Fibroblast of the aortic adventitia (primary cell): ENCODE measurements at places on chromosomes 3 and 15.

DNA sequence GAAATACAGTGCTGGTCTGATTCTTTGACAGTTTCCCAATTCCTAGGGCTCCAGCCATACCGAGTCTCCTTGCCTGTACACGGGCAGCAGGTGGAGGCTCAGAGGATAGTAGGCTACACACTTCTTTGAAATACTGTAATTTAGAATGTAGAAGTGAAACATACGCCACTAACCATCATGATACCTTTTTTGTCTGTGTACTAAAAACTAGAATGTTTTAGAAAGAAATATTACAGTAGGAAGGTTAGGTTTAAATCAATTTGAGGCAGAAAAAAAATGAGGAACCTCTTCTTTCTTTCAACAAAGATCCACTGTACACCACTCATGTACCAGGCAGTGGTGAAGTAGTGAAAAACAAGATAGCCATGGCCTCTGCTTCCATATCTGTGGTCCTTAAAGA, 354.7 kb downstream of the MCTP2 start:
- no peak for DNase-seq

DNA sequence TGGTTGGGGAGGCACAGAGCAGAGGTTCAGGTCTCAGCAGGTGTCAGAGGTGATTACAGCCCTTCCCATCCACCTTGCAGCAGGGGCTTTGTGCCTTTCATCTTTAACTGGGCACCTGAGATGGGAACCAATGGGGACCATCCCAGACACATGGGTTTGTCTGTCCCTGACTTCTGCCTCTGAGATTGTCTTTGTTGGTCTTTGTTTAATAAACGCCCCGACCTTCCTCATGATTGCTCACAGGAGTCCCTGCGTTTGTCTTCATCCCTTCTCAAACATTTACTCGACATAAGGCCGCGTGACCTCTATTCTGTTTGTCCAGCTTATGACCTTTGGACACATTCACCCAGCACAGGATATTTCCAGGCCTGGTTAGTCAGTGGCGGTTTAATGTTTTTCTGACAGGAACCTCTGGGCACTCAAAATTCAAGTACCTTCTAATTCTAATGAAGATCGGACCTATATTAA, 5.9 kb downstream of the ZSCAN2 start:
- no peak for DNase-seq

GRCh38 chr15:57143511-57144078, 225.2 kb downstream of the TCF12 start:
- DNase-seq, result no peak

DNA sequence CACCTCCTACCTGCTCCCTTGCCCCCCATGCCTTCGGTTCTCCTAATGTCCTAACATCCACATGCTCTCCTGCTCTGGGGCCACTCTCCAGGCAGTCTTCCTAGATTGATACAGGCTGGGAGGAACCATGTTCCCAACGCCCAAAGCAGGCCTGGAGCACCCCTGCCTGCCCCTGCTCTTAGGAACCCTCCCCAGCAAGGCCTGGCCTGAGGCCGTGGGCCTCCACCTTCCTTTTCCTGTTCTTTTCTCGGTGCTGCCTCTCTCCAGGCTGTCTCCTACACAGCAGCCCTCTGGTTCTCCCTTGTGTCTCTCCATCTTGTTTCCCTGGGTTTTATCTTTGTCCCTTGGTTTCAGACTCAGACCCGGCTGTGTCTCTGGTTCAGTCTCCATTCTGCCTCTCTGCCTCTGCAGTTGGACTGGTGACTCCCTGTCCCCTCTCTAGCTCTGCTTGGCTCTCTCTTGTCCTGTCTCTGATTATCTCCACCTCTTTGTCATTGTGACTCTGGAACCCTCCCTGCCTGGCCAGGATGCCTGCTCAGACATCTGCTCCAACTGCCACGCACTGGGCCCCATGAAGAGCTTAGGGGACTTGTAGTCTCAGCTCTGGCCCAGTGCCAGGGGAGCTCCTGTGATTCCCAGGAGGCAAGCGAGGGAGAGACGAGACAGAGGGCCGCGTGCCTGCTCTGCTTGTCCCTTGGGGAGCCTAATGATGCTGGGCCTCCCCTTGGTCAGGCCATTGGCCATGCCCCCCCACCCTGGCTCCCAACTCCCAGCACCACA, 26.0 kb upstream of the RPL29 start:
- DNase-seq, result no peak

- no peak for DNase-seq
These were observed 1.1 kb downstream of the SEC11A start for GRCh38 chr15:84714821-84715220.

GRCh38 chr15:53414167-53414566, 345.3 kb downstream of the WDR72 start:
- no peak for DNase-seq

GRCh38 chr3:197124713-197125112, 95.1 kb upstream of the MELTF start:
- DNase-seq, result no peak

DNA sequence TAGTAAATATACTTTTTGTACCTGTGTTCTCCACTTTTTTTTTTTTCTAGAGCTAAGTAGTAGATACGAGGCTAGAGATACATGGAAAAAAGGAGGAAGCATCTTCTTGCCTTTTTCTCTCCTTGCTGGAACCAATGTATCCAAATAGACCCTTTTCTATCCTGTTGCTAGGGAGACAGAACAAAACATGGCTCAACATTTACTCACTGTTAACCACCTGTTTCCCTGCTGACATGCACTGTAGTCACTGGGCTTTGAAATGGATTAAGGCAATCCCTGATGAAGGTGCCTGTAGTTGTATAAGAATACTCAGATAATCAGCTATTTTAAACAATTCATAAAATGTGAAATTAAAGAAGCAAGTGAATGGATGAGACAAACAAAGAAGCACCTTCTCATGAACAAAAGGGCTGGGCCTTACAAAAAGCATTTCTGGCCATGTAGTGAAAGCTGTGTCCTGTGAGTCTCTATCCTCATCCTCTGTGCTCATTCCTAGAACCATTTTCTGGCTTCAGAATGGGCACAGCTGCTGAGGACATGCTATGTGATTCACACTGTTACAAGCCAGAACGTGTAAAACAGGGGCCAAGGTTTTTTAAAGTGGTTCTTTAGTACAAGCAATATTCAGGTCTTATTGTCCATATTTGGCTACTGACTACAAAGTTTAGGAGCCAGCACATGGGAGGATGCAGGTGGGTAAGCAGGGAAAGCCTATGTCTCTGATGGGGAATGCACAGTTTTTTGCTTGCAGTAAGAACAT, 100.4 kb upstream of the NDN start:
- no peak for DNase-seq

- no peak for DNase-seq
These were observed 3.5 kb upstream of the ZFAND6 start for GRCh38 chr15:80055933-80056332.

- DNase-seq, result no peak
These were observed 13.0 kb upstream of the BTLA start for GRCh38 chr3:112512320-112512719.

DNA sequence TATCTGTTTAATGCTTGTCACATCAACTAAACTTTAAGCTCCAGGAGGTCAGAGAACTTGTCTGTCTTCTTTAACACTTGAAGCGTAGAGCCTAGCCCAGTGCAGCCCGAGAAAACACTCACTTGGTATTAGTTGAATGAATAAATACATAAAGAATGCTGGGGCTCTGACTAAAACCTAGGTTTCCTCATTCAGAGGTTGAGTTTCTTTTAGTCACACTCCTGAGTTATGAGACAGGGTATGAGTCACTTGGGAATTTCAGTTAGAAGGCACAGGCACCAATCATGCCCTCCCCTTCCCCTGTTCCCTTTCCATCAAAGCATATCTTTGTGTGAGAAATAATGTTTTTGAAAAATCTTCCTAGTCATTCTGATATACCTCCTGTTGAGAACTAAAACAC, 589.8 kb upstream of the DPPA4 start:
- peak; percentile 92 for DNase-seq

DNA sequence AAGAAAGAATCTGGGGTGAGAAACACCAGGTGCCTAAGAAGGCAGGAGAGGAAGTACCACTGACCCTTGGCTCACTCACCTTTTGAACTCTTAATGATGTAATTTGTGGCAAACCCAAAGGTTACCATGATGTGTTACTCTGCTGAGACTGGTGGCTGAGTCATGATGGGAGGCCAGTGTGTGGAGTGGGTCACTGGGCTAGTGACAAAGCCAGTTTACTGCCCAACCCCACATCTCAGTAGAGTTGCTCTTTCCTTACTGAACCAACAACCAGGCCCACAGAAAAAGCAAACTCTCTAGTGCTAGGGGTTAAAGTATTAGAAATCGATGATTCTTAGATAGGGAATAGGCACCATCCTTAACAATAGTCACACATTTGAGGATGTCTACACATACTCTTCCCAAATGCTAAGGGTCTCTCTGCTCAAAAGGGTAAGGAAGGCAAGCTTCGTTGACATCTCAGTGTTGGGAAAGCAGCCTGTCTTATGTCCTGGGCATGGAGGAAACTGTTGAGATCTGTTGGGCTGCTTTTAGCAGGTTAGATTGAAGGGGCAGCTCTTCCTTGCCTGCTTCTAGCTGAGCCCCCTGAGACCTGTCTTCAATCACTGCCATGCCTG, 3.1 kb downstream of the RBP2 start:
- DNase-seq, result no peak

GRCh38 chr3:9928158-9928557, 5.5 kb upstream of the CRELD1 start:
- DNase-seq, result no peak

- no peak for DNase-seq
These were observed 353.6 kb downstream of the NTRK3 start for GRCh38 chr15:87902772-87903426.

GRCh38 chr3:13040361-13041074, 32.7 kb downstream of the IQSEC1 start:
- DNase-seq, result no peak

DNA sequence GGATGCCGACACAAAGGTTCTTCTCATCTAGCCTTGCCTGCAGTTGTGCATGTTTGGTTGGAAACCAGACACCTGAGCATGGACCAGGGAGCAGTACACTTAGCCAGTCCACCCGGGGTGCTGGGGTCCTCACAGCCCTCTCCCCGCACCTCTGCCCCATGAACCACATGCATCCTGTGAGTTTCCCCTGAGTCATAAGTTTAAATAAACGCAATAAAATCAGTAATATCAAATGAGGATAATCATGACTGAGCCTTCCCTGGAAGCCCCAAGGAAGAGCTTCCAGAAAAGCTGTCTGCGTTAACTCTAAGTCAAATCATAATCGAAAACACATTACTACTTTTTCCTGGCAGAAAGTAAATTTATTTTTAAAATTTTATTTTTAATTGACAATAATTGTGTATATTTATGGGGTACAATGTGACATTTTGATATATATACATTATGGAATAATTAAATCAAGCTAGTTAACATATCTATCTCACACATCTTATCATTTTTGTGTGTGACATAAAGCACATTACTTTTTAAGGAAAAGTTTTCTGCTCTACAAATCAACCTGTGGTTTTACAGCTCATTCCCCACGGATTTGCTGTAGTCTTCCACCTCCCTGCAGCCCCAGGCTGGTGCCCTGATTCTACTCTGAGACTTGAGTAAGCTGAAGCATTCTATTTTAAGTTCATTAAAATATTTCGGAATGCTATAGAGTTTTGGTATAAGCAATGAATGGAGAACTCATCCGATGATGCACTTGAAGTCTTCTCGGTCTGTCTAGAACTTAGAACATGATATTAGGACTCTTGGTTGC, 166.0 kb upstream of the EIF1B start:
- peak; percentile 10 for DNase-seq

GRCh38 chr15:59622289-59622688, 10.7 kb downstream of the GCNT3 start:
- DNase-seq, result peak; percentile 56
